ENCODE measurements at places on chromosomes 7 and 10.

DNA sequence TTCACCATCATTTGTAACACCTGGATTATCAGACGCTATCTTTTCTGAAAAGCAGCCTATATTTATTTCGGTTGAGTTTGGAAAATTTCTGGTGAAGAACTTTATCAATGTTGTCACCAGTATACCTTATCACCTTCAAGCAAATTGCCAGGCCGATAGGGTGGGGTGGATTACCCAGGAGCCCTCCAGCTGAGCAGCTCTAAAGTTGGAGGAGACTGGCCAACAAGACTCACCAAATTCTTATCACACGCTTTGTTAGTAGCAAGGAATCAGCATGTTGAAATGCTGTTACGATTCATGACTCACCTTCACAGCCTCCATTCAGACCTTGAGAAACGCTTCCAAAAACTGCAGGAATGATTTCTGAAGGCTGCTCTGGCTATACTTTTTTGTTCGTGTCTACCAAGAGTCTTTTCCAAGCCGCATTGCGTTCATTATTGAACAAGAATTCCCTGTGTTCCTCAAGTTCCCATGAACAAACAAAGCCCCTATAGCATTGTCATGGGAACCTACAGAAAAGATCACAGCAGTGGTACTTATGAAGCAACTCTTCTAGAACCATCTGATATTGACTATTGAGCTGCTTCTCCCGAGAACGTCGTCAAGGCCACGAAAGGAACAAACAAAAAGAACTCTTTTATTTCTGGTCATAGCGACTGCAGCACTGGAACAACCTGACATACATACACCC, 291.4 kb downstream of the SFMBT2 start:
- DNase-seq: no peak

DNA sequence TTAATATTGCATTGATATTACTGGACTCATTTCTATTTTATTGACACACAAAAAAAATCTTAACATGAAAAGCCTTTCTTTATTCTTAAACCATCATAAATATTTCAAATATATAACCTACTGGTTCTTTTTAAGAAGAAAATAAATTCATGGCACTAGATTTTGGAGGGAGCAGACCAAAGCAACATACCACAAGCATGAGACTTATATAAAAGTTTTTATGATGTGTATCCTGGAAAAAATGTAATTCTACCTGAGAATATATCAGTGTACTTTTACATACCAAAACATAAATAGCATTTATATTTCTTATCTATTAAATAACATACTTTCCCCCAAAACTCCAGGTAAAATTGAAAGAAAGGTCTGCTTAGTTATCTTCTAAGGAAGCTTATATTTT, 508.2 kb upstream of the SEMA3D start:
- DNase-seq: no peak

- DNase-seq: no peak
Observed at GRCh38 chr10:86287966-86288579, 78.5 kb downstream of the GRID1 start.

GRCh38 chr7:7399707-7400106, 136.0 kb downstream of the COL28A1 start:
- no peak for DNase-seq

DNA sequence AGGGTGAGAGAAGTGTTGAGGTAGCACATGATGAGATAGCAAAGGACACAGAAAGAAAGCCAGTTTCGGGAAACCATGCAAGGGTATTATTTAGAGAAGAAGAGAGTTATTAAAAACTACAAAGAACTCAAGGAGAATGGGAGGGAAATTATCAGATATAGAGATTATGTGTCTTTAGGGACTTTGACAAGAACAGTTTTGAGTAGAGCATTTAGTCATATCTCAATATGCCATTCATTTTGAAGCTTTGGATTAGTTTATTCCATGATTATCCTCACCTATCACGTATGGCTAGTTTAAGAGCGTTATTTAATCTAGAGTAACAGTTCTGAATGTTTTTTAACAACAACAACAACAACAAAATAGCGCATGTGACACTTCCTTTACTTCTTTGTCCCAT, 409.4 kb downstream of the EXOC4 start:
- DNase-seq: no peak

- no peak for DNase-seq
Observed at GRCh38 chr7:137453356-137453755, 109.8 kb upstream of the PTN start.

DNA sequence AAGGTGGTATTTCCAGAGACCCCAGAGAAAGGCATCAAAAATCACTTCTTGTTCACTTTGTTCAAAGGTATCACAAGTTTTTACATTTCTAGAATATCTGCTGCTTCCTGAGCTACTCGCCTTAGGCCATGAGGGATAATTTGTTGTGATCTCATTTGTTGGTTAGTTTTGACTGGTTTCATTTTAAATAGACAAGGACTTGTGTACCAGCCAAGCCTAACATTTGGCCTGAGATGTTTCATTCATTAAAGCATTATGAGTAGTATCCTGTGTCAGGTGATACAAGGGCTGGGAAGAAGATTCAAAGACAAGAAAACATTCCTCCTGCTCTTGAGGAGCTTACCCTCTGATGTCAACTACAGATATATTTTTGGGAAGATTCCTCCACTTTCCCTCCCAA, 170.3 kb upstream of the FAM171A1 start:
- no peak for DNase-seq

DNA sequence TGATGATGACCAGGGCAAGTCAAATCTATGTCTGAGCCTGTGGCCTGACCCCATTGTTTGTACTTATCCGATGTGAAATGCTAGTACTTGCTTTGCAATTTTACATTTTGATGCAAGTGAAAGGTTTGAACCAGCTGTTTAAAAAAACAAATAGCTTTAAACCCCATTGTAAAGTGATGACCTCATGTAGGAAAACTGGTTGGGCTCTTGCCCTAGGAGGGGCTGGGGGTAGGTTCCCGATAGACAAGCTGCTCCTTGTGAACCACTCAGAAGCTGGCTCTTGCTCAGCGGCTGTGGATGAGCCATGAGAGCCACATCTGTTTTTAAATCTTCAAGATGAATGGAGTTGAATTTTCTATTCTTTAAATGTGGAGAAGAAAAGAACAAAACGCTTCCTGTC, 185.3 kb downstream of the WDR11 start:
- DNase-seq: no peak

DNA sequence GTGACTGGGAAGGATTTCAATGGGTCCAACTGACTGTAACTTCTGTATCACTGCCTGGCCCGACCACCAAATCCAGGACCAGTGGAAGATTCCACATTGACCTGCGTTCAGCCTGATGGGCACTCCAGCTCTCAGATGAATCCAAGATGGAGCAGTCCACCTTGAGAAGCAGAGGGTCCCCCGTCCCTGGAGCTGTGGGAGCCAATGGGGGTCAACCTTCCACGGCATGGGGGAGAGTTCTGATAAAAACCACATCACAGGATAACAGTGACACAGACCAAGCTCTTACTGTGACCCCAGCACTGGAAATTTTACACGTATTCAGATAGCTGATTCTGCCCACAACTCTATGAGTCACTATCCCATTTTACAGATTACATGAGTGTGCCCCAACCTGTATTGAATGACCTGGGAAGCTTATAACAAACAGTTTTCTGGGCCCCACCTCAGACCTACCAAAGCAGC, 11.2 kb downstream of the ZCCHC24 start:
- DNase-seq: no peak

DNA sequence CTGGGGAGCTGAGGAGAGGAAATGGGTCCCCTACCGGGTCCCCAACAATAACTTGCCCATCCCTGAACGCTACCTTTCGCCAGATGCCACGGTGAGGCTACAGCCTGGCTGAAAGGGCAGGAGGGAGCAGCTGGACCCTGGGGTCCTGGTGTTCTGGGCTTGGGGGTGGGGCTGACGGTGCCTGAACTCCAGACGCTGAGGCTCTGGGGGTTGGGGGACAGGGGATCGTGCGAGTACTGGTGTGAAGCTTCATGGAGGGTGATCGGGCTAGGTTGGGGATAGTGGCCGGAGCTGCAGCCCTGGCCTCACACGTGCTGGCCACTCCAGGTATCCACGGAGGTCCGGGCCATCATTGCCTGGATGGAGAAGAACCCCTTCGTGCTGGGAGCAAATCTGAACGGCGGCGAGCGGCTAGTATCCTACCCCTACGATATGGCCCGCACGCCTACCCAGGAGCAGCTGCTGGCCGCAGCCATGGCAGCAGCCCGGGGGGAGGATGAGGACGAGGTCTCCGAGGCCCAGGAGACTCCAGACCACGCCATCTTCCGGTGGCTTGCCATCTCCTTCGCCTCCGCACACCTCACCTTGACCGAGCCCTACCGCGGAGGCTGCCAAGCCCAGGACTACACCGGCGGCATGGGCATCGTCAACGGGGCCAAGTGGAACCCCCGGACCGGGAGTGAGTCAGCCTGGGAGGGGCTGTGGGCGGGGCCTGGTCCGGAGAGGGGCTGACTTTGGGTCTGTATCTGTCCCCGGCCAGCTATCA, 8.3 kb downstream of the AEBP1 start:
- DNase-seq: no peak

DNA sequence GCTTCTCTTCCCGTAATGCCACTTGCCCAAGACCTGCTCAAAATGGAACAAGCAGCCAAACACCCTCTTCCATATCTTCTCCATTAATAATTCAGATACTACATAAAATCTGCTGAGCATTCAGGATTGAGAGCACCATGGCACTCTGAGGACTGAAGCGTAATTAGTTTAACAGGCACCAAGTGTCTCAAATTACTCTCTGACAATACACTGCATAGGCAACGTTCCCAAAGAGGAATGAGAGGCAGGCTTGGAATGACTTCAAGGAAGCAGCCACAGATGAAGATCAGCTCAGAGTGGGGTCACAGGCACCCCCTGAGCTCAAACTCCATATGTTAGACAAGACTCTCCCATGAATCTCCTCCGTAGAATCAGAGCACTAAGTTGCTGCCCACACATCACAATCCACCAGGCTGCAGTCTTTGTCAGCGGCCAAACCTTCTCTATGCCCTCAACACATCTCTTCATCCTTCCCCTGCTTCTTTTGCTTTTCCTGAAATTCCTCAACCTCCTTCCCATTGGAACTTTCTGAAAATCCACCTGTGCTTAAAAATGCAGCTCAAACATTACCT, 4.7 kb upstream of the ABLIM1 start:
- no peak for DNase-seq

- no peak for DNase-seq
Observed at GRCh38 chr10:3877211-3878000, 92.4 kb upstream of the KLF6 start.

- no peak for DNase-seq
Observed at GRCh38 chr7:6423942-6424701, 23.6 kb downstream of the DAGLB start.

GRCh38 chr10:67971311-67971710, 86.9 kb downstream of the SIRT1 start:
- no peak for DNase-seq

DNA sequence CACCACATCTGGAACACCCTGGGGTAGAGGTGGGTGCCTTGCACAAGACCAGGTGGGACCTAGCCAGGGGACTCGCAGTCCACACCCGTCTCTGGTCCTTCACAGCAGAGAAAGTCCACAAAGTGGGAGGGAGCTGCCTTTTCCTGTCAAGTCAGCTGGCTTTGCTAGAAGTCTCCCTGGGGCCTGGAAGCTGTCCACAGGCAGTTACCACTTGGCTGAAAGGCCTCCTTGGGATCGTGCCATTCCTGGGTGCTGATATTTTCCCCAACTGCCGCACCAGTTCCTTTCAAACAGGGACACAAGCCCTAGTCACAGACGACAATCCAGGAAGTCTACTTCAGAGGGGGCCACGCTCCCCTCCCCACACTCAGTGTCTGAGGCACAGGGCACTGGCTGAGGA, 75.4 kb downstream of the AFAP1L2 start:
- no peak for DNase-seq

DNA sequence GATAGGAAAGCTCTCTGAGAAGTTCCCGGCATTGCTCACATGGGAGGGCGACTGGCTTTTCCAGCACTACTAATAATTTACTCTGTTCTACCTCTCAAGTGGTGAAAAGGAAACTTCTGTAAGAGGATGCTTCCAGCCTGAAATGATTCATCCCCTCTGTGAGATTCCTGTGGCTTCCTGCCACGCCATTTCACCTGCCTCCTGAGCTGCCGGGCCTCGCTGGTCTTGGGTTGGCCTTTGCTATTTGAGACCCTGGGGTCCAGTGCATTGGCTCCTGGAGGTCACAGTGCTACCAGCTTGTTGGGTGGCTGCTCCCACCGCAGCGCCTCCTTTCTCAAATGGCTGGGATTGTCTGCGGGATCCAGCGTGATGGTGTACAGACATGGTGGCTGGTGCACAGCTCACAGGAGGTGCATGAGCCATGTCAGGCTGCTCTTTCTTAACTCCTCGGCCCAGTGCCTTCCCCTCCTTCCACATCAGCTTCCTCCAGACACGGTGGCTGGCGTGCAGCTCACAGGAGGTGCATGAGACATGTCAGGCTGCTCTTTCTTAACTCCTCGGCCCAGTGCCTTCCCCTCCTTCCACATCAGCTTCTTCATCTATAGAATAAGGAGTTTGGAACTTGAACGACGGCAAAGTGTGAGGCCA, 42.9 kb upstream of the PCBD1 start:
- DNase-seq: peak; percentile 6

DNA sequence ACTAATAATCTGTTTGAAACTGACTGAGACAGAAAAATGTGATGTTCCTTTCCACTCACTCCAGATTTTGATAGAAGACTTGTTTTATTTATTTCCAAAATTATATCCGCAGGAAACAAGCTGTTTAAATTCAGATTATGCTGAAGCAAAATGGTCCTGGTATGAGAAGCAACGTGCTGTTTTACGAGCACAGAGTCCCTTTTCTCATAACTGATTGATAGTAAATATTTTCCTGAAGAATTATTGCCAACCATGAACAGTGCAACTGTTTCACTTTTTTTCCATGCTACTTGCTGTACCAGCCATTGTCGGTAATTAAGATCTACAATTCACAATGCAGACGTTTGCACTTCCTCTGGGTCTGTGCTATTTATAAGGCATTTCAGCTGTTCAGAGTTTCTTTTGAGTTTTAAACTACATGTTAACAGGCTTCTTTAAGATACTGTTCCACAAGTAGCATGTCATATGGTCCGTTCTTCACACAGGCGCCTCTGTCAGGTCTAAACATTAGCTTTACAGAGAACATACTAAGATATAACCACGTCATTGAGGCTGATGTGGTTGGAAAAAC, 103.8 kb downstream of the POLL start:
- DNase-seq: no peak

- DNase-seq: no peak
Observed at GRCh38 chr7:42745357-42746059, 166.4 kb downstream of the C7orf25 start.

- no peak for DNase-seq
Observed at GRCh38 chr7:29109358-29109757, 37.0 kb downstream of the CPVL start.

DNA sequence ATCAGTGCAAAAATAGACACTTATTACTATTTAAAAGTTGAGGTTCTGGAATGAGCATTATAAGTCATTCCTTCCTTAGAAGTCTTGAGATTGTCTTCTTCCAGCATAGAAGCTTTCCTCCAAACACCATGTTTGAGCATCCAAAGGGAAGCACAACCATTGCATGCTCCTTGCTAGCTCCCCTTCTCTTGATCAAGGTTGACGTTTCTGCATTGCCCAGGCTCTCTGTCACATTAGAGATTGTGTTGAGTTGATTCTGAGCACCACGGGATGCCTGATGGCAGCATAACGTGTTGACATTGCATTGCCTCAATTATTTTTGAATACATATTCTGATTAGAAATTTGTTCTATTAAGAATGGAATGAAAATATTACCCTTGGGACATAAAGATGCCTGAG, 322.2 kb downstream of the CDK14 start:
- DNase-seq: no peak

- no peak for DNase-seq
Observed at GRCh38 chr10:22342421-22342820, 2.9 kb upstream of the SPAG6 start.

Data from SW 1271 (cell line).